ENCODE measurements at places on chromosomes 2 and 18.

DNA sequence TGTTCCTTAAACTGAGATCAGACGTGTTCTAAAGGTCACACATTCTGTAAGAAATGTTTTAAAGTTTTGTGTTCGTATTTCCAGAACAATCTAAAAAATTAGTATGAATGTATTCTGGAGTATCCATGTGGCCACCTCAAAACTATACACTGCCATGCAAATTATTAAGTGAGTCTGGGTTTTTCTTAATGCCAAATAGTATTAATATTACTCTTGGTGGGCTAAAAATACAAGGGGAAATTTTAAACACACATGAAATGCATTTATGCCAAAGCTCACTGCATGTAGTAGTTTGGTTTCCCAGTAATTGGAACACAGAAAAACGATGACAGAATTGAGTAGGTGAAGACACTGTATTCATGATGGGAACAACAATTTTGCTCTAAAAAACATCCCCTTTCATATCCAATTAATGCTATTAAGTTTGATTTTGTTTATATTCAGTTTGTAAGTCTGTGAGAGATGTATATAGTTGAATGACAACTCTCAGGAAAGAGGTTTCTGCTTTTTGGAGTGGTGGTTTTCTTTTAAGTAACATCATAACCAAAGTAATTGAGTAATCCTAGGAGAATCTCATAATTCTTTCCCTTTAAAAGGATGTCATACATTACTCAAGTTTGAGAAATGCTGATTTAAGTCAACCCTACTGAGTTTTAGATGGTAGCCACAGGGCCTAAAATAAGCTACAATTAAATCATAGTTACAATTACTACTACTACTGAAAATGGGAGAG lies 75.7 kb upstream of the CDCA7 start:
- DNase-seq, result no peak

DNA sequence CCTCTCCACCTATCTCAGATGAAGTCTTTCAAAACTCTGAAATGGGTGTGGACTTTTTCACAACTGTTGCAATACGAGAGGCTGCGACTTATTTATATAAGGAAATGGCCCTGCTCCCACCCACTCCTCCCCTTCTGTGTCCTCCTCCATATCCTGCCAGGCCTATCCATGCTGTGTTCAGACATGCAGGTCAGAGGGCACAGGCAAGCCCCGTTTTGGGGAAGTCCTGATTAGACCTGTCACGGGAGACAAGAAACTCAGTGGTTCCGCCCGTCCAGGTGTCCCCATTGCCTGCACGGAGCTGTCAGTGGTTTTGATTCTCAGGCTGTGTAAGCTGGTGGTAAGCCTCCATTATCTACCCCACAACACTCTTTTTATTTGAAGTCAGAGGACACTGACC lies 99.6 kb upstream of the MGAT5 start:
- no peak for DNase-seq

GRCh38 chr2:79131687-79132086 lies 11.4 kb downstream of the REG1A start:
- DNase-seq, result no peak

GRCh38 chr2:46497766-46498165 lies 18.4 kb downstream of the TMEM247 start:
- no peak for DNase-seq

GRCh38 chr18:44813586-44813985 lies 132.9 kb downstream of the SETBP1 start:
- no peak for DNase-seq

DNA sequence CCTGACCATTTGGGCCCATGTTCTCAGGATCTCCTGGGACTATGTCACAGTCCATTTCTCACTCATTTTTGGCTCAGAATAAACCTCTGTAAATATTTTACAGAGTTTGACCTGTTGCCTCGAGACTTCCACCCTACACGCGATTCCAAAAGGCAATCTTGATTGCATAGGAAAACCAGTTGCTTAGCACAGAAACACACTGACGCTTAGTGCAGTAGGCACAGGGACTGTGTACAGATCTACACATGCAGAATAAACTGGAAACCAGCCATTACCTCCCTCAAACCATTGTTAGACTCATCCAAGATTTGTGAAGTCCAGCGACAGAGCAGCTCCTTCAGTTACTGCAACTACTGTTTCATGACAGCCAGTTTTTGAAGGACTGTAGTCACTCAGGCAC lies 73.0 kb downstream of the NCKAP5 start:
- no peak for DNase-seq

- DNase-seq, result no peak
Measured at GRCh38 chr2:185318271-185318724, 420.3 kb upstream of the FSIP2 start.

DNA sequence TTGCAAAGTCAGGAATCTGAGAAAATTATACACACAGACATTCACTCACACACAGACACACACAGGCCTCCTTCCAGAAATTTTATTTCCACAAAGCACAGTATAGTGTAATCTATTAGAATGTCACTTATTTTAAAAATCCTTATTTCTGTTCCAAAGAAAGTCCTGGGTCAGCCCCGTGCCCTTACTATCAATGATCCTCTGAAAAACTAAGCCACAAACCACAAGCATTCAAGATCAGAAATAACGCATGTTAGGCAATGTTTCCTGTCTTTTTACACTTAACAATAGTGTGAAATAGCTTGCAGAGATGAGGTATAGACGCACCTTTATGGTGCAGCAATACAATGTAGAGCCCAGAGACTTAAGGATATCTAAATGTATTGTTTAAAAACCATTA lies 25.8 kb downstream of the TBC1D8 start:
- no peak for DNase-seq

GRCh38 chr2:118249531-118249930 lies 161.3 kb downstream of the INSIG2 start:
- no peak for DNase-seq

- DNase-seq, result no peak
Measured at GRCh38 chr2:28286678-28287077, 106.0 kb upstream of the FOSL2 start.

Data from activated naive CD4-positive, alpha-beta T cell (primary cell).